ENCODE measurements at places on chromosomes 1 and 21. TPM values are rescaled to one million over a fixed set of nuclear protein-coding genes. Genes with fewer than 3 reads are reported as not detected.

- peak; percentile 68 for DNase-seq
These were observed 855 bp upstream of the IVNS1ABP start for GRCh38 chr1:185317886-185318310.

GRCh38 chr1:41277371-41277975 is 35.4 kb upstream of the SCMH1 start:
- DNase-seq, result no peak

Gene SERPINC1
- not detected for total RNA-seq

DNA sequence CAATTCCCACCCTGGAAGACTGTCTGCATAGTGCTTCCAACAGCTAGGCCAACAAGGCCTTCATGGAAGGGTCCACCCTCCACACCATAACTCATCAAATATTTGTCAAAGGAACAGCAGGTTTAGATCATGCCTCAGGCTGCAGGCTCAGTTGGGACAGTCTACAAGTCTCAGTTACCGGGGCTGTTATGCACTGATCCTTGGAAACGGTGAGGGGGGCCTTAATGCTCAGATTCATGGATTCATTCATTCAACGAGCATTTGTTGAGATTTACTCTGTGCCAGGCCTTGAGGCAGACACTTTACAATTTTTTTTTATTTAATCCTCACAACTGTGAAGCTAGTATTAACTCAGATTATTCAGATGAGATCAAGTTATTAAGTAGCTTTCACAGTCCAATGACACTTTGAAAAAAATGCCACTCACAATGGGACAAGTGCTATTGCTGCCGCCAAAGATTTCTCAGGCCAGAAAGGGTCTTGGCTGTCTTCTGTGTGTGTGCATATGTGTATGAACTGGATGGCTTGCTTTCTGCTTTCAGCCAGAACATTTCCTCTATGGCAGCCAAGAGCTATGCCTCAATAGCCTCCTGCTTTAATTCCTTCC is 8.9 kb upstream of the C1orf216 start:
- no peak for DNase-seq

DNA sequence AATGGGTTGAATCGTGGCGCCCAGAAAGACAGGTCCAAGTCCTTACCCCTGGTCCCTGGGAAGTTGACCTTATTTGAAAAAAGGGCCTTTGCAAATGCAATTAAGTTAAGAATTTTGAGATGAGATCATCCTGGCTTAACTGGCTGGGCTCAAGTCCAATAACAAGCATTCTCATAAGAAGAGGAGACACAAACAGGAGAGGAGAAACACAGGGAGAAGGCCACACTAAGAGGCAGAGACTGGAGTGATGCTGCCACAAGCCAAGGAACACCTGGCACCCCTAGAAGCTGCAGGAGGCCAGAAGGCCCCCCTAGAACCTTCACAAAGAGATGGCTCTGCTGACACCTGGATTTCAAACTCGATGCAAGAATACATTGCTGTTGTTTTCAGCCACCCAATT is 44.6 kb downstream of the PDPN start:
- no peak for DNase-seq

- DNase-seq, result no peak
These were observed 12.0 kb downstream of the GNG12 start for GRCh38 chr1:67821263-67821662.

GRCh38 chr1:108033550-108033951 is 68.6 kb upstream of the VAV3 start:
- DNase-seq, result no peak

Gene KCND3
- total RNA-seq, result not detected

Gene AP4B1
- total RNA-seq, result 57.8 TPM

DNA sequence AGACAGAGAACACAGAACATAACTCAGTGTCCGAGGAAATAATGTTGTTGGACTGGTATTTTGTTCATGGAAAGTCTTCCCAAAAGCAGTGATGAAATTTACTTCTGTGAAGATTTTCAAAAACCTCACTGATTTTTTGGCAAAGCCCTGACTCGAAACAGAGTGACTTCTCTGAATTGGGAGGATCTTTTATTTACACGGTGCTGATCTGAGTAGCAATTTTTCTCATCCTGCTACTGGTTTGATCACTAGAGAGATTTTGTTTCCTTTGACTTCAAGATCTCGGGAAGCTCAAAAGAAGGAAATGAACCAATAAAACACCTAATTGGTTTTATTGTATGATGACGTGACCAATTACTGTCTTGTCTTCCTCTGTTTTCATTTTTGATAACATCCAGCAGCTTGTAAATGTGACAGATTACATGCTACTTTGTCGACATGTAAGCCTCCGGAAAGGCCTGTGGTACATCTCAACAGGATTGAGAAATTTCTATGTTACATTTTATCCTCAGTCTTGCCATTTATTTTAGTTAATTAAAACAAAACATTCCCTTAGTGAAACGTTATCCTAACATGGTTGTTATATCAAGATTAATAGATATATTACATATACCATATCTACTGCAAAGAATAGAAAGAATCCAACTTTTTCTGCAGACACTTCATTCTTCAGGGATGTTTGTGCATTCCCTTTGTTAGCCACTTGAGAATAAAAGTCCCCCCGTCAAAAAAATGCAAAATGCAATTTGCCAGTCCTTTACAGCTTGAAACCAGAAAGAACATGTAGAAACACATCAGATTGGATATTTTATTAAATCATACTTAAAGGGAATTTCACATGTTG is 42.8 kb upstream of the IFI44L start:
- no peak for DNase-seq

- DNase-seq, result no peak
These were observed 6.0 kb upstream of the VASH2 start for GRCh38 chr1:212944229-212944901.

GRCh38 chr21:35026617-35027562 is 22.2 kb downstream of the RUNX1 start:
- peak; percentile 89 for DNase-seq

GRCh38 chr1:25206201-25206600 is 26.1 kb downstream of the SYF2 start:
- no peak for DNase-seq

Gene RRP1B
- 39.3 TPM for total RNA-seq
